ENCODE measurements at places on chromosomes 1 and 21.
A peak's percentile ranks its signal among the peaks of the same experiment; 100 is the strongest.

- DNase-seq: peak; percentile 48
These were observed 27.6 kb upstream of the SNX27 start for GRCh38 chr1:151584278-151584677.

DNA sequence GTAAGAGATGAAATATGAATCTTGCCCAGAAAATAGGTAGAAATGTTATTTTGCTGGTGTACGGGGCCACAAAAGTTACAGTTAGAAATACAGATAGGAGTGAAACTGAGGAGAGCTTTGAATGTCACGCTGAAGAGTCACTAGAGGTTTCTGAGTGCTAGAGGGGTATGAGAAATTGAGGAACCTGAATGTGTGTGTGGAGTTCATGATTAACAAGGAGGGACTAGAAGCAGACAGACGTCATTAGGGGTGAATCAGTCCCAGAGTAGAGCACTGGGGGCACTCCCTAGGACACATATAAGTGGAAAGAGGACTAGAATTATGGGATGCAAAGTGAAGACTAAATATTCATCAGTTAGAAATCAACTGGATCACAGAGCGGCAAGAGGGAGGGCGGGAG, 188.9 kb upstream of the MAP1LC3C start:
- DNase-seq: no peak

DNA sequence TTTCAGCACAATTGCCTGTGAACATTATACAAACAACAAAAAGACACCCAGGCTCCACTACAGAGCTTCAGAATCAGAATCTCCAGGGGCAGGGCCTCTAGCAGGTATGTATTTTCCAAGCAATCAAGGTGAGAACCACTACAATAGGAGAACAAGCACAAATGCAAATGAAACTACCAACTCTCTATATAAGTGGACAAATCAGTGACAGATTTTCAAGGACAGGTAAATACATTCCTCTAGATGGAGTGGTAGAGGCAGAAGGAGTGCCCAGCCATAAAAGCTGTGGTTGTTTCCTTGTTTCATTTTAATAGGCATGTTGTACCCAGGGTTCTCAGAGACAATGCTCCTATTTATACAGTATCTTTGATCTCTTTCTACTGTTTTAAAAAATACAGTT, 20.1 kb upstream of the CCDC17 start:
- DNase-seq: peak; percentile 40

GRCh38 chr1:87330885-87331364, 2.2 kb downstream of the LMO4 start:
- DNase-seq: no peak

GRCh38 chr21:16992448-16992847, 520.4 kb upstream of the CXADR start:
- no peak for DNase-seq

GRCh38 chr1:46133781-46134350, 1.4 kb upstream of the PIK3R3 start:
- no peak for DNase-seq

- DNase-seq: no peak
These were observed 11.4 kb downstream of the BLACAT1 start for GRCh38 chr1:205444300-205444930.
